Activated CD8-positive, alpha-beta memory T cell treated with anti-CD3 and anti-CD28 coated beads for 4 hours (primary cell): ENCODE measurements at places on chromosomes 7 and 10.

GRCh38 chr10:970311-971149 lies 17.7 kb upstream of the GTPBP4 start:
- DNase-seq = no peak

DNA sequence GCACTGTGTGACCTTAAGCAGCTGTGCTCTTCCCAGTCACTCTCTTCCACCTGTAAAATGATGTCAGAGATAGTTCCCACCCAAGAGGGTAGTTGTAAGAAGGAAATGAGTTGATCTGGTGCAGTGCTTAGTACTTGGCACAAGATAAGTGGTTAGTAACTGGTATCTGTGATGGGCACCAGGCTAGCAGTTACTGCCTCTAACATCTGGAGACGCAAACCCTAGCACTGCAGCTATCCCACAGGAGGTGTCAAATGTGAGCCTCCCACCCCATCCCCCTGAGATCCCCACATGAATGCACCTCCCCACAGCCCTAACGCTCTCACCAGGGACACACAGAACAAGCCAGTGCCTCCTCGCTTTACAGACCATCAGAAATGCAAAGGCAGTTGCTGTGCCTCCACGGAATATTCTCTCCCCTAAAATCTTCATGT lies 72.0 kb downstream of the KCNMA1 start:
- DNase-seq = no peak

DNA sequence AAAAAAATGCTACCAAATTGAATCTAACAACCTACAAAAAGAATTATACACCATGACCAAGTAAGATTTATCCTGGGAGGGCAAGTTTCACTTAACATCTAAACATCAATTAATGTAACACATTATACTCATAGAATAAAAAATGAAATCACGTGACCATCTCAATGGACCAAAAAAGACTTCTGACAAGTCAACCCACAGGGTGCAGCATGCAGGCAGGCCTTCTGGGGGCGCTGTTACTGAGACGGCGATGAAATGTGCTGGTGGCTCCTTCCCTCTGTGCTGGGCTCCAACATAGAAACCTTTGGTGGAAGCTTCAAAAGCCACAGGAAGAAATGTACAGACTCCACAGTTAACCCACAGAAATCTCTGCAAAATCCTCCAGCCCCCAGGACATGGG lies 103.1 kb downstream of the INHBA start:
- DNase-seq = no peak

DNA sequence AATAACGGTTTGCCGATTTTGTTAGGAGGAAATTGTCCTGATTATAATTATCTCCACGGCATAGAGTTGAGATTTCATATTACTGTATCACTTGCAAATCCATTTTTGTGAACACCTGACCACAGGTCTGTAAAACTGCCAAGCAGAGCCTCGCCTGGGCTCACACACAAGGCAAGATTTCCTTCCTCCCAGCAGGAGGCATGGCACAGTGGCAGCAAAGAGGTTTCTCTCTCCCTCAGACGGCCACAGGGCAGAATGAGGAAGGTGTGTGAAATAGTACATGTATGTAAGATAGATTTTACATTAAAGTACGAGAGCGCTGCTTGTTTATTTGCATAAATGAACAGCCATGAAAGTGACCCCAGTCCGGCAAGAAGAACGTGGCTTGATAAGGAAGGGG lies 130.1 kb downstream of the CELF2 start:
- DNase-seq = no peak

- DNase-seq = no peak
Measured at GRCh38 chr7:149855361-149856305, 17.5 kb downstream of the ZNF862 start.

DNA sequence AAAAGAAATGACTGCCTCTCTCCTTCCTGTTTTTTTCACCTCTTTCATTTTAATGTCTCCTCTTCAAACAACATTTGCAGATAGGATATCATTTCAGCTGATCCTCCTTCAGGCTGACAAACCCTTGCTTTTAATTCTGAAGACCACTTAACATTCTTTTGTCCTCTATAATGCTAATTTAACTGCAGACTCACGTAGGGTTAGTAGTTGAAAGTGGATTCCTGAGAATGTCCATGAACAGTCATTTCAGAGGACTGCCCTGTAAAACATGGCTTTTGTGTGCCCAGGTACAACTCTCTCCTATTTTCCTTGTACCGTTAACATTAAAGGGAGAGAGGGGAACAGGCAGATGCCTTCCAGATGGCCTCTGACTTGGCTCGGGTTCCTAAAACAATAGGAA lies 524.4 kb downstream of the SDK1 start:
- DNase-seq = no peak

GRCh38 chr10:129963641-129964501 lies at the start of gene EBF3:
Gene EBF3, minus strand, starts transcription at chr10:129964274. Its CDS starts 506 bp downstream, at chr10:129963768.
- no peak for DNase-seq

GRCh38 chr10:115762029-115762428 lies 511.0 kb downstream of the GFRA1 start:
- no peak for DNase-seq

DNA sequence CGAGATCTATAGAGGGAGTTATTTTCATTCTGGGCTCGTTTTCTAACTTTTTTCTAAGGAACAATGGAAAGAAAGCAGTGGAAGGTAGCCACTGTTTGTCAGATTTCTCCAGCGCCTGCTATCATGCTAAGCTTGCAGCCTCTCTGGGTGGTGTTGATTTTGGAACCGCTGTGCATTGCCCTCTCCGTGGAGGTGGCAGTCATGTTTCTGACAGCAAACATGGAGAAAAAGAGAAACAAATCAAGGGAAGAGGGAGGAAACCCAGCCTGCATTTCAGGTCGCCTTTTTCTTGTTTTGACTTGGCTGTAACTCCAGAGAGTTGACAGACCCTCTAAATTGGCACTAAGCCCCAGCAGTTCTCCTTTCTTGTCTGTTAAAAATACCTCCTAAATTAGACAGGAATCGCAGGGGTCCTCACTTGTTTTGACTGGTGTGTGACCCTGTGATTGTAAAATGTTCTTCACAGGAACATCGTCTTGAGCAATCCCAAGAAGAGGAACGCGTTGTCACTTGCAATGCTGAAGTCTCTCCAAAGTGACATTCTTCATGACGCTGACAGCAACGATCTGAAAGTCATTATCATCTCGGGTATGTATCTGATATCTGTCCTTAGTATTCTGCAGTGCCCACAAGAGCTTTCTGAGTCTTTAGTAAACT lies 4.8 kb downstream of the ECHDC3 start:
- DNase-seq = no peak

- DNase-seq = no peak
Measured at GRCh38 chr10:104069613-104070012, 16.1 kb downstream of the COL17A1 start.

- DNase-seq = no peak
Measured at GRCh38 chr10:75356484-75356883, 45.1 kb downstream of the ZNF503 start.

- DNase-seq = no peak
Measured at GRCh38 chr10:58608826-58609531, 96.3 kb downstream of the BICC1 start.

DNA sequence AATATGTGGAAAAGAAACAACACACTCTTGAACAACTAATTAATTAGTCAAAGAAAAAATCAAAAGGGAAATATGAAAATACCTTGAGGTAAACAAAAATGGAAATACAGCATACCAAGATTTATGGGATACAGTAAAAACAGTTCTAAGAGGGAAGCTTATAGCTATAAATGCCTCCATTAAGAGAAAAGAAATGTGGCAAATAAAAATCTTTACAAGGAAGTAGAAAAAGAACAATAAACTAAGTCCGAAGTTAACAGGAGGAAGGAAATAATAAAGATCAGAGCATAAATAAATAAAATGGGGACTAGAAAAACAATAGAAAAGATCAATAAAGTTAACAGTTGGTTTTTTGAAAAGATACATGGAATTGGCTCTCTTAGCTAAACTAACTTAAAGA lies 267.8 kb upstream of the NRP1 start:
- no peak for DNase-seq

DNA sequence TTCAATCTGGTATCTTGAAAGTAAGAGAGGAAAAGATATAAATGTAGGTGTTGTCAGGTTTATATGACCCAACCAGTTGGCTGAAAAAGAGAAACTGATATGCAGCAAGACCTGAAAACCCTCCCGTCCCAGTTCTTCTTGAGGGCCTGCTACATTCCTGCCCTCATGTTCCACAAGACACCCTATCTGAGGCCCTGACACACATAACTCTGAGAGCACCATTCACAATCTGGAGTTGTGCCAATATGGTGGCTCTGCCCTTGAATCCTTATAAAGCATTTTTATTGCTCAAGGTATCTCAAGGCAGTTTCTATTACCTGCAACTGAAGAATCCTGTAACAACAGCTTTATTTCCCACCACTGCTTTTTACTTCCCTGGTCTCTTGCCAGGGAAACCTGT lies 17.0 kb downstream of the XPNPEP1 start:
- no peak for DNase-seq

- no peak for DNase-seq
Measured at GRCh38 chr10:43961523-43962345, 313.1 kb upstream of the ZNF32 start.

DNA sequence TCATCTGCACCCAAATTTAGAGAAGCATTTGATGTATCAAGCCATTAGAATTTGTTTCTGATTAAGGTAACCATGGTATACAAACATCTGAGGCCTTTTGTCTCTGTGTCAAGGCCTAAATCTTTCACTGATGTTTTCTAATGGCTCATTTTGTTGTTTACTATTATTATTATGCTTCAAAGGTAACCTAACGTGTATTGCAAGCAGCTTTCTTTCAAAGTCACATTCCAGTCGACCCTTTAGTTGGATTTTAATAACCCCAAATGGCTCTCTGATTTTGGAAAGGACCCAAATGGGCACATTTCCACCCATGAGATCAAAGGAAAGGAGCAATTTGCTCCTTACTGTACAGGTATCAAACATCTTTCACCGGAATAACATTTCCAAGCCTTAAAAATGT lies 46.7 kb upstream of the WNT16 start:
- no peak for DNase-seq

DNA sequence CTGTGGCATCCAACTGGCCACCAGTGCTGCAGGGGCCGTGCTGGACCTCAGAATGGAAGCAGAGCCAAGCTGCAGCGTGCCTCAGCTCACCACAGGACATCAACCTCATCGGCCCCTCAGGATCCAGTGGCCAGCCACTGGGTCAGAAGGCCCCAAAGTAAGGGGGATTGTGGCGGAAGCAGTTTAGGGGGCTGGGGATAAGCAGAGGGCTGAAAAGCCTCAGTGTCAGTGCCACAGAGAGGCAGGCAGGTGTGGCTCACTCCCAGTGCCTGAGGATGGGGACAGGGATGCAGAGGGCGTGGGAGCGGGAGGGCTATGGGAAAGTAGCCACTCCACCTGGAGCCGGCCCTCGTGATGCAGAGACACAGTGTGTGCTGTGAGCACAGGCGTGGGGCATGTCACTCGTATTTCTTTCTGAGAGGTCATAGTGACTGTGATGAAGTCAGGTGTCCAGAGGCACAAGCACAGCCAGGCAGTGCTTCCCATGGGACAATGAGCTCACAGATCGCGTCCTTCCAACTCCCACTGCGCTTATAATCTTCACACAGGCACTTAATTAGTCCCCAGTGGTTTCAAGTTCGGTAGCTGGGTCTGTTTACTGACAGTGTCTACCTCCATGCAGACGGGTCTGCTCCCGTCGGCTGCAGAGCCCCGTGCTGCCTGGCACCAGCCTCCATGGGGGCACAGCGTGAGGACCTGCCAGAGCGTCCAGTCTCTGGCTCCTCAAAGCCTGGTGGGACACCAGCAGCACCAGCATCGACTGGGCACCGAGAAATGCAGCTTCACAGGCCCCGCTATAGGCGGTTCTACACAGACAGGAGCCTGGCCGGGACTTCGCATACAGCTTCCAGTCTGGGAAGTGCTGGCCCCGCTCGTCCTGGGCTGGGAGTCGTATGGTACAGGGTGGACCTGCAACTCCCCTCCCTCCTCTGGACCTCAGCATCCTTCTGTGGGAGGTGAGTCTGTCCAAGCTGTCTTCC lies 42.9 kb upstream of the CNPY1 start:
- no peak for DNase-seq

- DNase-seq = no peak
Measured at GRCh38 chr7:75565132-75565837, 73.2 kb downstream of the SPDYE5 start.

DNA sequence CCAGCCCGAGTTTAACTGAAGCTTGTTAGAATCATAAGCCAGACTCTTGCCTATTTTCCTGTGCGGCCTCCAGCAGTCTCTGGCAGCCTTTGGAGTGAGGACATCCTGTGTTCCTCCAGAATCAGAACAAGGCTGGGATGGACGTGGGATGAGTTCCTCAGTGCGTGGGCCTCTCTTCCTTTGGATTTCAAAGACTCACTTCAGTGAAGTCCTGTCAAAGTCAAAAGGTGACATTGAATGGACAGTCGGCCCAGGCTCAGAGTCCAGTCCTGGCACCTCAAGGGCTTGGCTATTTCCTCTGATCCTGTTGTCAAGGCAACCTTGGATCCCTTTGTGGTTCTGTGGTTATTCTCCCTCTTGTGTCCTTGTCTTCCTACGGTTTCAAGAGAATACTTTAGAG lies 21.4 kb upstream of the SMC3 start:
- no peak for DNase-seq

DNA sequence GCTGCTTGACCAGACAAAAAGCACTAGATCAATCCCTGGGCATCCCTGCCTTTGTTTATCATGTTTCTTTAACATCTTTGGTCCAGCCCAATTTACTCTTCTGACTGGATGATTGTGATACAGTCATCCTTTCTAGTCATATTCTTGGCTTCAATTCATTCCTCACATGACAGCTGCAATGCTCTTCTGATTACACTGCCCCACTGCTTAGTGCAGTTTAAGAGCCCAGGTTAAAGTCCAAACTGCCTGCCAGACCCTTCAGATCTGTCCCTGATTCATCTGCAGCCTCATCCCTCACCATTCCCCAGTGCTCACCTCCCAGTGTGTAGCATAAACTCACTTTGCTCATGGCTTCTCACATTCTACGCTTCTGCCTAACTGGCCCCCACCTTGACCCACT lies 383.8 kb downstream of the TNS3 start:
- no peak for DNase-seq

DNA sequence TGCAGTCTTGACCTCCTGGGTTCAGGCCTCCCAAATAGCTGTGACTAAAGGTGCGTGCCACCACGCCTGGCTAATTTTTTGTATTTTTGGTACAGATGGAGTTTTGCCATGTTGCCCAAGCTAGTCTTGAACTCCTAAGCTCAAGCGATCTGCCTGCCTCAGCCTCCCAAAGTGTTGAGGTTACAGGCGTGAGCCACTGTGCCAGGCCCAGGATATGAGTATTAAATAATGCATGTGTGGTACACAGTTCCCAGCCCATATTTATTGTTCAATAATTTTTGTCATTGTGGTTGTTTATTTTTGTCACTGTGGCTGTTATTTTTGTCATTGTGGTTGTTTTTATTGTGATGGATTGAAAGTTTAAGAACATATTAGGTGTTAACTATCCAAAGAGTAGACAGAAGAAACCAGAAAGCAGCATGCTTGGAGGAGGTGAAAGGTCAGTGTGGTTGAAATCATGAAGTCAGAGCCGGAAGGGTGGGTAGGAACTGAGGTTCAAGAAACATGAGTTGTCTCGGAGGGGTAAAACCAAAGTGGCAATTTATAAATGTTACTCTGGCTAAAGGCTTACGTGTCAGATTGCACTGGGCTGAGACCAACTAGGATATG lies 45.0 kb downstream of the MRC1 start:
- DNase-seq = no peak
